ENCODE measurements at places on chromosomes 2 and 18.

GRCh38 chr2:196274387-196274809 lies 103.0 kb upstream of the STK17B start:
- no peak for DNase-seq

GRCh38 chr18:58186258-58186948 lies 142.4 kb downstream of the NEDD4L start:
- DNase-seq = no peak

GRCh38 chr2:214079032-214079431 lies 331.8 kb upstream of the VWC2L start:
- DNase-seq = no peak

GRCh38 chr2:158747281-158747680 lies 47.8 kb upstream of the DAPL1 start:
- DNase-seq = no peak

DNA sequence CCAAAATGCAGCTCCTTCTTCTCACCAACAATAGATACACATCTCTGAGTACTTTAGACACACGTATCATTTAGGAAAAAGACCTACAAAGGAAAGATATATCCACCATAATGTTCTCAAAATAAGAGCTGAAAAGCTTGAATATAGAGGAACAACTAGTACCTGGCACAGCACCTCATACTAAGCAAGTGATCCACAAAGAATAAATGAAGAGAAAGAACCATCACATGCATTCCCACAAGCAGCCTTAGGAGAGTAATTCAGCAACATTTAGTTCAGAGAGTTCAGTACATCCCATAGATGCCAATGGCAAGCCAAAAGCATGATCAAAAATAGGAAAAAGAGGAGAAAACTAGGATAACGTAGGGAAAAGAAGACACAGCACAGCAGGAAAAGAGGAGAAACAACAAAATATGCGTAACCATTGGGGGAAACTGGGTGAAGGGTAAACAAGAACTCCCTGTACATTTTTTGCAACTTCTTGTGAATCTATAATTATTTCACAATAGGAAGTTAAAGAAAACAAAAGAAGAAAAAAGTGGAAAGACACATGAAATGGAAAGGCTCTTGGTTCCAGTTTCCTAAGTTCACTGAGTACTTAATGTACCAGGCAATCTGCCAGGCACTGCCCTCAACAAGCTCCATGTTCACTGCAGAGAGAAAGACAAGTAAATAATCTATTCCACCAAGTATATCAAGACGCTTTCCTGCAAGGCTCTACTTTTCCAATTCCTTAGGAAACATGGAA lies 22.3 kb downstream of the CLASP1 start:
- DNase-seq = no peak

- DNase-seq = no peak
Measured at GRCh38 chr18:43422518-43422917, 145.2 kb upstream of the SYT4 start.

GRCh38 chr18:32684096-32684495 lies 88.7 kb downstream of the KLHL14 start:
- no peak for DNase-seq

DNA sequence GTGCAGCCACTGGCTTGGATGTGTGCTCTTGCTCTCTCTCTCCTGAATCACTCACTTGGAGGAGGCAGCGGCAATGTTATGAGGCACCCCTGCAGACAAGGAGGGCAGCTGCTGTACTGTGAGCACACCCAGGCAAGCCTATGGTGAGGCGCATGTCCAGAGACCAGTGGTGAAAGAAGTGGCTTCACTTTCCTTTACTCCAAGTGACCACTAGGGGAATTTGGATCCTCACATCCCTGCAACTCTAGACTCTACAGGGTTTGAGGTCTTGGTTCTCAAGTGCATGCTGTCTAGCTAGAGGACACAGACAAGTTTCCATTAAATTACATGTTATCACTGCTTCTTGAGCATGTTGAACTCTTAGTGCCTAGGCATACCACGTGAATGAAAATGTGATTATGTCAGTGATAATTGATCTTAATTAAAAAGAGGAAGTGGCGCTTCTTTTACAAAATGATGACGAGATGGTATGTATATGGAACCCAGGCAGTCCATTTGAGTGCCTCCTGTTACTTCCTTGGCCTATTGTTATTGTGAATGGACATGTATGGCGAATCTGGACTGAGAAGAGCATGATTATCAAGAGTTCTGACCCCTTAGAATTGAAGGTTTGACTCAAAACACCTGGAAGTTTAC lies 181.0 kb upstream of the CDH2 start:
- DNase-seq = no peak

DNA sequence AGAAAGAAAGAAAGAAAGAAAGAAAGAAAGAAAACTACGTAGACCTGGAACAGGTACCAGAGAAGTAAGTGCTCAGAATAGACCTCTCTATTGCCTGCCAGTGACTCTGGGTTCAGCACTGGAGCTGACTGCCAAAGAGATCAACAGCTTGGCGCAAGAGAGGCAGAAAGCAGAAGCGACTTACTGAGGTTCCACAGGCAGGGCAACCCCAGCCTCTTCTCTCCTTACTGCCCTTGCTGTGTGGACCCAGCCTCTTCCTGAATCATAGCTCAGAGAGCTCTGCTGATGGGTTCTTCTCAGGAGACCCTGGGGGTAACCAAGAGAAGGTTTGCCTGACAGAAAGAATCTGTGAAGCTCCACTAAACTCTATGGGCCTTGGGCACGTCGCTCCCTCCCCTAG lies 7.1 kb downstream of the CAPN13 start:
- no peak for DNase-seq

DNA sequence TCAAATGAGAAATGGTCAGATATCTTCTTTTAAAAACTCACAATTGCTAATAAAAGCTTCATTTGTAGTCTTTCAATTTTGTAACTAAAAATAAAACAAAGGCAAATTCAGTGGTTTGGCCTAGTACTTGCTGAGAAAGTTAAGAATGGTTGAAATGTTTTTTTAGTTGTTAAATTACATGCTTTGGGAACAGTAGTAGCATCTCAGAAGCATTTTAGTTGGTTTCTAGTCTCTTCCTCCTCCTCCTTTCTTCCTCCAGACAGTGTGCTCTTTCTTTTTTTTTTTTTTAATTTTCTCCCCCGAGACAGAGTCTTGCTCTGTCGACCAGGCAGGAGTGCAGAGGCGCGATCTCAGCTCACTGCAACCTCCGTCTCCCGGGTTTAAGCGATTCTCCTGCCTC lies 9.8 kb downstream of the TRAK2 start:
- no peak for DNase-seq

- peak; percentile 54 for DNase-seq
Measured at GRCh38 chr2:43131051-43131889, 95.1 kb downstream of the ZFP36L2 start.

DNA sequence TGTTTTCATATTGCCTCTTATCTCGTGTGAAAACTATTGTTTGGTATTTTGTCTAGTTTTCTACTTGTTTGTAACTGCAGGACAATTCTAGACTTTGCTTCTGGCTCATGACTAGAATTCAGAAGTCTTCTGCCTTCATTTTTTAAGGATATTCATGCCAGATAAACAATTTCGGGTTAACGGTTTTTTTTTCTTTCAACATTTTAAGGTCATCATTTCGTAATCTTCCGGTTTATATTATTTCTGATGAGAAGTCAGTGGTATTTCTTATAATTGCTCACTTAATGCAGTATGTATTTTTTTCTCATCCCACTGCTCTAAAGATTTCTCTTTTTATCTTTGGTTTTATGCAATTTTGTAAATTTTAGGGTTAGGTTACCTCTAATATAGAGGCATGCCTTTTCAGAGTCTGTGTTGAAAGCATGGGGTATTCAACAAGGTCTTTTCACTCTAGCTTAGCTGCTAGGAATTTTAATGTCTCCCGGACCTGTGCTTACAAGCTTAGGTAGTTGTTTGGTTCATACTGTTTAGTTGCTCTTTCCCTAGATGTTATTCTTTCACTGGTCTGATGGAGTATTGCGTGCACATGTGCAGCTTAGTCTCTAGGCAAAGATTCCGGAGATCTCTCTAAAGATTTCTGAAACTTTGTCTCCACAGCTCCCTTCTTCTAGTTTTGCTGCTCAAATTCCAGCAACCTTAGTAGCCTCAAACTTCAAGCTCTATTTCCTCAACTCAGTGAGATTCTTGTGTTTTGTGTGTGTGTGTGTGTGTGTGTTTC lies 198.1 kb downstream of the MCFD2 start:
- no peak for DNase-seq

DNA sequence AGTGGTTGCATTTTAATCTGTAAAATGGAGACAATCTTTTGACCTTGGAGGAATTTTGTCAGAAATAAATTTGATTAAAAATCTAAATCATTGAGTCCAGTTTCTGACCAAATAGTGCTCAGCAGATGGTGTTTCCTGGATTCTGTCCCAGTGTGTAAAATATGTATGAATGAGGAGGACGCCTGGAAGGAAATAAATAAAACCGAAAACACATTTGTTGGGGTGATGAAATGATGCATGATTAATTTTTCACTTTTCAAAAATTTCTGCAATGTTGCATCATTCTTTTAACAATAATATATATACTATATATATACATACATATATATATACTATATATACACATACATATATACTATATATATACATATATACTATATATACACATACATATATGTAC lies 261.1 kb upstream of the TRIB2 start:
- DNase-seq = no peak

DNA sequence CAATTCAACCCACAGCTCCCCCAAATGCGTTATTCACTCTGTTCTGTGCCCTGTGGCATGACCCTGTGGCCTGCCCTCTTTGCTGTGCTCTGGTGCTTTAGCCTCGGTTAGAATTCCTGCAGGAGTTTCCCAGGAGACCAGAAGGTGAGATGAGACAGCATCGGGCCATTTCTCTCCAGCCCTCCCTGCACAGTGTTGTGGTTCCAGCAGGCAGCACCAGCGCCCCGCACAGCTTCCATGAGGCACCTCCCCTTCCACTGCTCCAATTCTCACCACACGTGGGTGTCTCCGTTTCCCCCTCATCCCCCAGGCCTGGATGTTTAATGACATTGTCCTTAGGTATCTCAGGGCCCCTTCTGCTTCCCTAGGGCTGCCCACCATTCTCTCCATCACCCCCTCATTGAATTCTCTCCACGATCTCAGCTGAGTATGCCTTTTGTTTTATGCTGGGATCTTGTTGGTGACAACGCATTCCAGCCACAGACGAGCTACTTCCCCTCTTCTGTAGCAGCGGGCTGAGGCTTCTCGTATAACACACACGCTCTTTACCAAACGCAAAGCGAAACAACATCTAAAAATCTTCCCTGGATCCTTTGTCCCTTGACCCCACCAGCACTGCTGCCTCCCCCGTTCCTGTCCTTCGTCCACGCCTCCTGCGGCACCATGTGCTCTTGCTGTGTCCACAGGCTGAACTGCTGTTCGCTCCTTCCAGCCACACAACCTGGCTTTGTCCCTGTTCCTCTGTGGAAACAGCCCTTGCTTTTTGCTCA lies 35.1 kb downstream of the ACKR3 start:
- no peak for DNase-seq

DNA sequence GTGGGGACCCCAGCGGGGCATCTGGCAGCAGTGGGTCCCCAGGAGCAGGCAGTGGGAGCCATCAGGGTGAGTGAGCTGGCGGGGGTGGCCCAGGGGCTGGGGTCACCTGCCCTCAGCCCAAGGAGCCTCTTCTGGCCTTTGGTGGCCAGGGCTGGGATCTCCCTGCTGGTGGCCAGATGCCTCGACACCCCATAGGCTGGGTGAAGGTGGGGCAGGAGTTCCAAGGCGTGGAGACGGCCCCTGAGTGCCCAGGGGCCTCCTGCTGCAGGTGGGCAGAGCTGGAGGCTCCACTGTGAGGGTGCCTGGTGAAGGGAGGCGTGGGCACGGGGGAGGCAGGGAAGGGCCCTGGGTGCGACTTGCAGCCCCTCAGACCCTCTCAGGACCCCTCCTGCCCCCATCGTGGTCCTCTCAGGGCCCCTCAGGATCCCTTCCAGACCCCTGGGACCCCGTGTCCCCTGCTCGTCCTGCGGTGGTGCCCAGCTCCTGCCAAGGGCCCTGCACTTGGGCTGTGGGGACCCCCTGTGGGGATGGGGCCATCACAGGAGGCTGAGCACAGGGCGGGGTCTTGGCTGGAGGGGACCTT lies 5.0 kb upstream of the GPR35 start:
- no peak for DNase-seq

DNA sequence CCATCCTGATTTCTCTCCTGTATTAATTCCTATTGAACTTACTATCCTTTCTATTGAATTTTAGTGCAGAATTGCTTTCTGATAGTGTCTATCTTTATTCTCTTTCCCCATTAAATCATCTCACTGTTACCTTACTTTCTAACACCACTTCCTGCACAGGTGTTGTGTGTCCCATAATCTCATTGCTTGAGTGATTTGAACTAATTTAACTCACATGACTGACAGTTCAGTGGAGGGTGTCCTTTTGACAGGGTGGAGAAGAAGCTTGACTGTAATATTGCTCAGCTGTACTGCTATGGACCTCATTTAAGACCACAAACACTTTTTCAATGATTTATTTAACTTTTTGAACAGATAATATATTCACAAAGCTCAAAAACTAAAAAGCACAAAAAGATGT lies 211.8 kb downstream of the NRXN1 start:
- DNase-seq = no peak

DNA sequence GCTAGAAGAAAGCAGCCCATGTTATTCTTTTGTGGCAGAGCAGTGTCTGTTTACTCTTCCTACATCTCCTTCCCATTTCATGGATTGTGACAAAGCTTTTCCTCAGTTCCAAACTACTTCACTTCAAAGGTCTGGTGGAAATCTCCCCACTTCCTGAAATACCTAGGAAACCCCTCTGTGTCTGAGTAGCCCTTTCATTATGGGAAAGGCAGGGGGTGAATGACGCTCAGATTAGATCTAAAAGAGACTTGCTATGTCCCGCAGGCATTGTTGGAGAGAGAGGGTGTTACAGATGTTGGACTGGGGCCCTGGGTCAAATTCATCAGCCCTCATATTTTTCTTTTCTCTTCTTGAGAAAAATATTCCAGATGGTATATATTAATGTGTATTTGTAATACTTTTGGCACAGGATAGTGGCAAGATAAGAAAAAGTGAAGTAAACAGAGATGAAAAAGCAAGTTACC lies 675.0 kb downstream of the IRS1 start:
- DNase-seq = no peak

- no peak for DNase-seq
Measured at GRCh38 chr18:9751371-9752031, 43.4 kb downstream of the RAB31 start.

GRCh38 chr2:8529706-8530277 lies 152.1 kb upstream of the ID2 start:
- DNase-seq = no peak

- DNase-seq = no peak
Measured at GRCh38 chr2:126777620-126777978, 121.1 kb upstream of the TEX51 start.
